ENCODE measurements at places on chromosomes 3 and 15.

GRCh38 chr3:111811811-111812210 lies 47.3 kb upstream of the PHLDB2 start:
- no peak for DNase-seq

GRCh38 chr3:123047062-123047319 lies 19.4 kb upstream of the SEMA5B start:
- no peak for DNase-seq

DNA sequence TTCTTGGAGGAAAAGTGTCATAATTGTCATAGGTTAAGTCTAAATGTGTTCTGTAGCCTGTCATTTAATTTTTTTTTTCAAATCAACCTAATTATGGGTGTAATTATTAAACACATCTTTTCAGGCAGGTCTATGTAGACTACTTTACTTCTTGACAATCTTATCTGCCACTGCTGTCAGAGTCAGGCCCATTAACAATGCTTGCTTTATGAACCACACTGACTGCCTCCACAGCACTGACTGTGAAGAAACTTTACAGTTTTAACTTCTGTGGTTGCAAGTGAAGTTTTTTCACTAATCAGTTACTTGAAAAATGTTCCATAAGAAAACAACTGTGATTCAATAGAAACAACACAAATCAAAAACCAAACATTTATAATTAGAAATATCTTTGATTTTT lies 407.8 kb downstream of the PLCL2 start:
- no peak for DNase-seq

GRCh38 chr3:56113231-56113630 lies 355.0 kb downstream of the ERC2 start:
- DNase-seq = no peak

GRCh38 chr3:191328383-191328961 lies 722 bp upstream of the CCDC50 start:
- no peak for DNase-seq

DNA sequence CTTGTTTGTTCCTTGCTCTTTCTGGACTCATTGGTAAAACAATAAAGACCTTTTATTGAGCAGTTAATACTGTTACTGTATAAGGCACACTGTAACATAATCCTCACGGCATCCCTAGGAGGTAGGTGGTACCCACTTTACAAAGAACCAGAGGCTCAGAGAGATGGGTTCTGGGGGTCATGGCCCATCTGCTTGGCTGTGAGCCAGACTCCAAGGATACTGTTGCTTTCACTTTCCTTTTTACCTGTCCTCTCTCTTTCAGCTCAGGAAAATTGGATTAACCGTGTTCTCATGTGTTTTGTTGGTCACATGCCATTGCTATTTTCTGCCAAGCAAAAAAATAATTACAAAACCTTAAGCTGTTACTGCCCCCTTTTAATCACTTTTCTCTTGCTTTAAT lies 34.8 kb upstream of the FILIP1L start:
- no peak for DNase-seq

All from GM04503 (cell line).